ENCODE measurements at places on chromosomes 2 and 18.

DNA sequence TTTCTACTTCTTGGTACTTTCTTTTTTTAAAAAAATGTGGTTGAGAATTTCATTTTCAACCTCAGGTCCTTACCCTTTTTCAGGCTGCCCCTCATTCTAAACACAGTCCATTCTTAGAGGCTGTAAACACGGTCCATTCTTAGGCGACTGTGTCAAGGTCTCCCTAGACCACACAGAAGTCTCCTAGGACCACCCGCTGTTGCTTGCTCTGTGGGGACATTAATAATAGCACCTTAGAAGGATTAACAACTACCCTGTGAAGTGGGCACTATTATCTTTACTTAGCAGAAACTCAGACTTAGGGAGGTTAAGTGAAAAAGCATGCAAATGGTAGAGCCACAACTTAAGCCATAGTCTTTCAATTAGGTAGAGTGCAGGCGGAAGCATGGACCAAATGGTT is 91.7 kb downstream of the RBMS1 start:
- DNase-seq, result no peak

DNA sequence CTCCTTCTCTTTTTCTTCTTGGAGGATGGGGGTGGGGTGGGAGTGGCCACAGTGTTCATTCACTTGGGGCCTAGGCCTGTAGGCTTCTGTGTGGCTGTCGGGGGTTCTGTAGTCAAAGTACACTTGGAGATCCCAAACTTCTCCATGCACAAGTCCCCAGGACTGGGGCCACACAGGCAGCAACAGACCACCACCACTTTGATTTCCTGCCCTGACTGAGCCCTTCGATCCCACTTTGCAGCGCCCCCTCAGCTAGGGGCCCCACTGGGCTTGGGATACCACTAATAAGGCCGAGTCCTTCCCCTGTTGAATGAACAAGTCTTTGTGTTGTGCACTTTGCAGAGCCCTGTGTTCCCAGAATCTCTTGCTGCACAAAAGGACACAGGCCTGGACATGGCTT is 5.5 kb upstream of the TEX51 start:
- DNase-seq, result no peak

DNA sequence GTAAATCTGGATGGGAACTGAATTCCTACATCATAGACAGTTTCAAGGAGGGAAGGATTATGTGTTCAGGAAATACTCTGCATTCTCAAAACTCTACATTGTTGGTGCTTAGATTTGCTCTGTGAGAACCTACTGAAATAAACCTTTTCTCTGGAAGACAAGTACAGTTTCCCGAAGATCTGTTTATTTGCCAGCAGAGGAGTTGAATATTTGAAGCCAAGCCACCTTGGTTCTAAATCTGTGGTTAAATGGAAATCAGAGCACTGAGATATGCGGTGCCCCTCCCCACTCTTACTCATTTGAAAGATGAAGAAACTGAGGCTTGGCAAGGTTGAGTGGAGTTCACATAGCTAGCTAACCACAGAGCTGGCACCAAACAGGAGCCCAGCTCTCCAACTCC is 146.3 kb upstream of the CTAGE1 start:
- DNase-seq, result no peak

DNA sequence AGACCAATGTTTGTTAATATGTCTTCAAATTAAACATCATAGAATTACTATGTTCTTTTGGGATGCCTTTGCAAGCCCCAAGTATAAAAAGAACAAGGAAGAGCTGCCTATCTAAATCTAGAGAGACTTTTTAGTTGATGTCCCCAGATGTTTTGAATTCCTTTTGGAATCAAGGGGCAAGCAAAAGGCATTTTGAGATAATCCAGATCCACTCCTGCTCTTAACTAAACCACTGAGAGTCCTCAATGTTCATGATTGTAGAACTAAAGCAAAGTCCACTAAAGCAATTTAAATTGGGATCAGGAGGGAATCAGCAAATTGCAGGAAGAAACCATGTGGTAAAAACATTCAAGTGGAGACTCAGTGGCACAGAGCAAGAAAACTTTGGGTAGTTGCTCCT is 558.5 kb upstream of the VRK2 start:
- DNase-seq, result no peak

DNA sequence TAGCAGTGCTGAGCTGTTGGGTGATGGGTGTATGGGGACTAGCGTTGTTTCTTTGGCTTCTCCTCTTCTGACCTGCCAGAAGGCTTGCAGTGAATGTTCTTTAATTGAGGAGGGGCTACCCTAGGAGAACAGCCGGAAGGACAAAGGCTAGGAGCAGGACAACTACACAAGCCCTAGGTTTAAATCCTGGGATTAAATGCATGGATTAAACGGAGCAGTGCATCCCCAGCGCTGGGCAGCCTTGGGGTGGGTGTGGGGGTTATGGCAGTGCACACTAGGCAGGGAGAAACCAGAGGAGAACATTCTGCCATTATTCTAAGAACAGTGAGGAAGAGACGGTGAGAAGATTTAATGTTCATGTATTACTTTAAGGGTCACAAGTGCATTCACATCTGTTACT is 86.4 kb upstream of the MCFD2 start:
- DNase-seq, result no peak

DNA sequence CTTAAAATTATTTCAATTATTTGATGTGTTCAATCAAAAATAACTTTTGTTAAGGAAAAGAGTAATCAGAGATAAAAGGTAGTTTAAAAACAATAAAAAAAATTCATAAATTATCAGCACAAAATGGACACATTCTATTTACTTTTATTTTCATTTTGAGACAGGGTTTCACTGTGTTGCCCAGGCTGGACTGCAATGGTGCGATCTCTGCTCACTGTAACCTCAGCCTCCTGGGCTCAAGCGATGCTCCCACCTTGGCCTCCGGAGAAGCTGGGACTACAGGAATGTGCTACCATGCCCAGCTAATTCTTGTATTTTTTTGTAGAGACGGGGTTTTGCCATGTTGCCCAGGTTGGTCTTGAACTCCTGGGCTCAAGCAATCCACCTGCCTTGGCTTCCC is 47.1 kb downstream of the LPIN2 start:
- no peak for DNase-seq

GRCh38 chr2:68379184-68379708 is 14.2 kb downstream of the PLEK start:
- DNase-seq, result no peak

DNA sequence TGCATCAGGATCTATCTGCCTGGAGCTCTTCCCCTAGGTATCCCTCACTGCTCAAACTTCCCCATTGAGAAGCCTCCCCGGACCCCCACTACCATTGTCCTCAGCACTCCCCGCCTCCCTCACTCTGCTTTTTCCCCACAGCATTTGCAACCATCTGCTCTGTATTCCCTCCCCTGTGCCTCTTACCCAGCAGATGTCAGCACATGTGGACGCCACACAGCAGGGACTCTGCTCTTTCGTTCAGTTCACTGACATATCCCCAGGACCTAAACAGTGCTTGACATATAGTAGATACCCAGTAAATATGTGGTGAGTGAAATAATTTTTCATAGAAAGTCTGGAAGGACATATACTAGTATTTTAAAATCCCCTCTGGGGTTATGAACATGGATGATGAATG is 101.1 kb downstream of the TMEM247 start:
- no peak for DNase-seq

DNA sequence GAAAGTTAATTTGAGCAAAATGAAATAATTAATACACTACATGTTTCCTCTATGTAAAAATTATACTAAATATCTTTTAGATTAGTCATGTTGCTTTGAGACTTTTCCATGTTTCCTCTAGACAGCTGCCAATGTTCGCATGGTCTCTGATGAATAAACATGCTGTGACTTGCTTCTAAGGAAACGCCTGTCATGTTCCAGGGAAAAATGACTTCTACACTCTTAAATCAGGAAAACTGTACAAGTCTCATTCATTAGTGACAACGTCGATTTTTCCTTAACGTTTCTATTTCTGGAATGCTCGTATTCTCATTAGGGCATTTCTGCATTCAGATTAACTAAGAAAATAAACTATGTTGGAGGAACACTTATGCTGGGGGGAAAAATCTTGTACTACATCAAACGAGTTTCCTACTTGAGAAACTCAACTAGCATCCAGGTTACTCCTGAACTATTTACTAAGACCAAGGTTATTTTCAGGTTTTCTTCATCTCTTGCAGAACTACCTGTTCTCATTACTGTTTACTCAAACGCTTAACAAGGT is 1.6 kb downstream of the COBLL1 start:
- DNase-seq, result peak; percentile 30

DNA sequence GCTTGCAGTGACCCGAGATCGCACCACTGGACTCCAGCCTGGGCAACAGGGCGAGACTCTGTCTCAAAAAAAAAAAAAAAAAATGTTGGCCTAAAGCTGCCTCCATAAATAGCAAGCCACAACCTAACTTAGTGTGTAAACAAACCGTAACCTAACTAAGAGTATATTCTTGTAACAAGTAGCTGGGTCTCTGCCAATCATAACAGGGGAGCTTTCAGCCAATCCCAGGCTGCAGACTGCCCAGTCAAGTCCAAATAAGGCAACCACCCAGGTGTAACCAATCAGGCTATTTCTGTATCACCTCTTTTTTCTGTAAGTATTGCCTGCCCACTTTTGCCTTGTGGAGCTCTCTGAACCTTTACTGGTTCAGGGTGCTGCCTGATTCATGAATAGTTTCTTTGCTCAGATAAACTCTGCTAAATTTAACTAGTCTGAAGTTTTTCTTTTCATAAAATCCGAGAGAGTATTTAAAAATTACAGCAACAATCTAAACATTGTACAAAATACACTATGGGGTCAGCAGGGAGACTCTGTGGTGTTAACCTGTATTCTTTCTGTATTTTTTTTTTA is 4.5 kb downstream of the PSTPIP2 start:
- DNase-seq, result no peak
